Psoas muscle (tissue), 8 donors: ENCODE measurements at places on chromosomes 16 and 17. TPM values are rescaled to one million over a fixed set of nuclear protein-coding genes. Genes with fewer than 3 reads are reported as not detected.

DNA sequence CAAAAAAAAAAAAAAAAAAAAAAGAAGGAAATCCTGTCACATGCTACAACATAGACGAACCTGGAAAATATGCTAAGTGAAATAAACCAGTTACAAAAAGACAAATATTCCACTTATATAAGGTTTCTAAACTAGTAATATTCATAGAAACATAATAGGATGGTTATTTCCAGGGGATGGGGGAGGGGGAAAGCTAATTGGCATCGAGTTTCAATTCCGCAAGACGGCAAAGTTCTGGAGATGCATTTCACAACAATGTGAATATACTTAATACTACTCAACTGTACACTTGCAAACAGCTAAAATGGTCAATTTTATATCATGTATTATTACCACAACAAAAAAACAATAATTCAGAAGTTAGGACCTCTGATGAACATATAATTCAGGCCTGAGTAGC is 37.9 kb upstream of the ABCA9 start:
- DNase-seq = no peak

DNA sequence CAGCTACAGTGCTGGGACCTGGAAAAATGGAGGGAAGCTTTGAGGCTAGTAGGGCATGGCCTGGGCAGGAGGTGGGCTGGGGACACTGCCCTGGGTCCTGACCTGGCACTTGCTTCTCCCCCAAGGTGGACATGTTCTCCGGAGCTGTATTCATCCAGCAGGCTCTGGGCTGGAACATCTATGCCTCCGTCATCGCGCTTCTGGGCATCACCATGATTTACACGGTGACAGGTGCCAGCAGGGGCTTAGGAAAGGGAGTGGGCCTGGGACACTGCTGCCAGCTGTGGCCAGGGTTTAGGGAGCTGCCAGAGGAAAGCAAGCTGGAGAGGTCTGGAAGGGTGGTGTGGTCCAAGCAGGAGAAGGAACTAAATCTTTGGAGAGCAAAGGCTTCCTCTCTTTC is 3.1 kb downstream of the SLC5A2 start:
- no peak for DNase-seq

DNA sequence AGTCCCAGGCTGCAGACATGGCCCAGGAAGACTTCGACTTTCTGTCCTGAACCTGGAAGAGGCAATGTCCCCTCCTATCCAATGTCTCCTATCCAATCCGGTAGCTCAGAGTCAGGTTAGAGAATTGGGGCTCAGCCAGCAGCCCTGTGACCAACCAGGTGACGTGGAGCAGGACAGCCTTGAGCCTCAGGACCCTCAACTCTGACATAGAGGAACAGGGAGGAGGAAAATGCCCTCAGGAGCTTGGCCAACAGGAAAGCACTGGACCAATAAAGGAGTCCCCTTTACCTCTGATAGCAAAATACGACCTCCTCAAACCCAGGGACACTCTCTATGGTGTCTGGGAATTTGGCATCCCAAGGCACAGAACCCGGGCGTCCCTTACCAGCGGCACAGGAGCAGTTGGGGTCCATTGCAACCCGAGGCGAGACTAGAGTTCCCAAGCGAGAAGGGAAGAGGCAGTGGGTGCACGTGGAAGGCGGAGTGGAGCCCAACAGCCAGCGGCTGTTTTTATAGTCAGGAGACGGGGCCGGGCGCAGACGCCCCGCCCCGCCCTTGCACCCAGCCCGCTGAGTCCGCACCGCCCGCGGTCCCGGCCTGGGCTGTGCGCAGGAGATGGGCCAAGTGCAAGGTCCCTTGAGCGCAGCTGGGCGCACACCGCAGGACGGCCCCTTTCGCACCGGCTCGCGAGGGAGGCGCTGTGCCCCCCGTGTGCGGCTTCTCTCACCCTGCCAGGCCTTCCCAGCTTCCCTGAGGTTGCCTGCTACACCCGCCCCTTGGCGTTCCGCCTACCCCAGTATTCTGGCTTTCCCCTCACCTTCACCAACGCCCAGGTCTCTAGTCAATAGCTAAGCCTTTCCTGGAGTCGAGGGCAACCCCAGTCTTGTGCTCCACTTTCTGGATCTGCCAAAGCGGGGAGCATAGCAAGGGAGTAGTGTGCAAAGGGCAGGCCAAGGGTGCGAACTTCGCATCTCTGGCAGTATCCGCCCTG is at the start of gene MT1G:
TSS of gene MT1G (minus strand) at position 485 of the 991 bp plus-strand sequence. CDS start at position 413, 72 bp downstream.
- DNase-seq = peak; percentile 68

- no peak for DNase-seq
Observed at GRCh38 chr16:84194018-84194417, 3.1 kb downstream of the ADAD2 start.

DNA sequence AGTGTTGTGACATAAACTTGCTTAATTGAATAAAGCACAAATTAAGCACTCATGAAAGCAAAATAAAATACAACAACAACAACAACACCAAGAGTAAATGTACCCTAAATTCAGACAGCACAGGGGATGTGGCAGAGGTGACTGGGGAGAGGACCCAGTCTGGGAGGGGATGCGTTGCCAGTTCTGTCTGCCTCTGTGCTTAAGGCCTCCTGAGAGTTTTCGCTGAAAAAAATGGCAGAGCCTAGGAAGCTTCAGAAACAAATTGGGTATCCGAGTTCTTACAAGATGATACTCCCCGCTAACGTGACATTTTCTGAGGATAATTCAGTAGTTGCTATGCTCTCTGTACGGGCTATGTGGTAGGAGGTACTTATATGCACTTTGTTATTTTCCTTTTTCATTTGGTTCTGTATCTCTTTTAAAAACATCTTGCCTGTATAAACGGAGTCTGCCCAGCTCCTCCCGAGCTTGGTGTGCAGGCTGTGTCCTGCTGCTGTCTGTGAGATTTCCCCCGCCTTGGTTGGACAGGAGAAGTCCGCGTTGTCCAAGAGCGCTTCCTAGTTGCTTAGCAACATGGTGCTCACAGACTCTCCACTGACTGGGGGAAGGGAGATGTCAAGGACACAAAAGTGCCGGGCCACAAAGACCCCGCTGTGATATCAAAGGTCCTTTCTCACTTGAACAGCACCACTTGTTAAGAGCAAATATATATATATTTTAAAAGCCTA is 134.2 kb upstream of the CPHXL start:
- no peak for DNase-seq

- no peak for DNase-seq
Observed at GRCh38 chr17:70184770-70185169, 15.4 kb downstream of the KCNJ2 start.

DNA sequence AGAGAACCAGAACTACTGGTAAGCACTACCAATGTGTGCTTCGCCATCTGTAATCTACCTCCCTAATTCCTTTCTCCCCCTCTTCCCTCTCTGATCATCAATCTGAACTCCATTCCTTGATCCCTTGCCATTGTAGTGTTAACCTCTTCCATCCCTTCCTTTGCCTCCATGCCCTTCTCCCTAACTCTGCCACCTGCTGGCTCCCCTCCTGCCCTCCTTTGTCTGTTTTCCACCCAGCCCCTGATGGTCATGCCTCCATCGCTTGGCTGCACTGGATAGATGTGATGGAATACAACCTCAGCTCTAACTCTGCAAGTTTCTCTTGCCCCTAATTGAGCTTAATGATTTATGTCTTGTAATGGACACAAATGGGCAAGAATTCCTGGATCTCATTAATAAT is 108.2 kb upstream of the ASIC2 start:
- DNase-seq = no peak

DNA sequence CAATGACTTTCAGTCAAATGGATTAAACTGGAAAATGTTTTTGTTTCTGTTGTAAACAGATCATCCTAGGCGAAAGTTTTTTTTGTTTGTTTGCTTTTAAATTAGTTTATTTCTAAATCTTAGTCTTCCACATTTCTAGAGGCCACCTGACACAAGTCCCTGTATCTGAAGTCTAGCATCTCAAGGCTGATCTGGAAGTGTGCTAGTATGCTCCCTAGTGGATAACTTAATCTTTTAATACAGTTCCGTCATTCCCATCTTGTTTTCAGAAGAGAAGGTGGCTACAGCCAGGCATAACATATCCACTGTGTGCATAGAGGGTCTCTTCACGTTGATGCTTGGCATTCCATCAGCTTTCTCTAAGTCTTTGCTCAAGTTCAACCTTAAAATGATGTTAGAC is 7.6 kb downstream of the IFT20 start:
- DNase-seq = no peak

GRCh38 chr17:31524926-31525800 is 133.7 kb downstream of the RAB11FIP4 start:
- DNase-seq = peak; percentile 88

VAT1L gene
- total RNA-seq = not detected

KCNAB3 gene
- total RNA-seq = not detected

CD300H gene
- total RNA-seq = not detected

TNP2 gene
- total RNA-seq = not detected

ACSM2A gene
- total RNA-seq = not detected

TSNAXIP1 gene
- total RNA-seq = 0.84 TPM
